ENCODE measurements at places on chromosomes 5 and 9.
A peak's percentile ranks its signal among the peaks of the same experiment; 100 is the strongest.

DNA sequence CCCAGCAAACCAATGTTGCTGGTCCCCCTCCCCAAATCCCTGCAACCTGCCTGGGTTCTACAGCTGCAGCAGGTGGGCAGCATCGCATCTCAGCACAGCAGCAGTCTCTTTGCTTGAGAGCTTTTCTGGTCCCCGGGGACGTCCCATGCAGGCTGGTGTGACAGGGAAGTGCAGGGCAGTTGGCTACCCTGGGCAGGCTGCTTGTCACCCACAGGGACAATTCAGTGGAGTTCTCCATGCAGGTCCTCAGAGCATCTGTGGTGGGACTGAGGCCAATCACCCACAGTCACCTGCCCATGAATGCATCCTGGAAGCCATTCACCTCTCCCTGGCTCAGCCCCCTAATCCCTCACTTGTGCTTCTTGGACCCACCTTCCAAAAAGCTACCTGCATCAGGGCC is 43.9 kb upstream of the SEMA4D start:
- no peak for DNase-seq

DNA sequence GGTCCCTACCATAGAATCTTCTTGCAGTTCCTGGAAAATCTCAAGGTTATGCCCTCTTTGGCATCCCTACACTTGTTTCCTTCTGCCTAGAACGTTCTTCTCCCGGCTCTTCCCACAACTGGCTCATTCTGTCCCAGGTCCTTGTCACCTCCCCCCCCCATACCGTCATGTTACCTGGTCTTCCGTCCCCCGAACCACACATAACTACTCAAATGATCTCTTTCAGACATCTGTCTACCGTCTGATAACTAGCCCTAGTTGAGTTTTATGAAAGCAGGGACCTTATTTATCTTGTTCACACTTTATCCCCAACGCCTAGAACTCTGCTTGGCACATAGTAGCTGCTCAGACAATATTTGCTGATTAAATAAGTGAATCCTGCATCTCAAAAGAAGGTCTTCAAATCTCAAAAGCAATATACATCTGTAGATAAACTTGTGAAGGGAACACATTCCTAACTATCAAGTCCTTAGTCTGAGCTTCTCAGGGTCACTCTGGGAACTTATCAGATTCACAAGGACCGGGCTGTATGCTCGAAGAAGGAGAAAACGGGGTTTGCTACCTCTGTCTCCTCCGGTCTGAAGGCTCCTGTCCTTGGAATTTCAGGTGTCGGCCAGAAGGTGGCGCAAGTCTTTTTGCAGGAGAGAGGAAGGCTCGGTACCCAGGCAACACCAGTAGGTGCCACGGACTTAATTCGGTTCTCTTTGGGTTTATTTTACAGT is 30.0 kb downstream of the LCP2 start:
- DNase-seq = peak; percentile 79

- no peak for DNase-seq
These were observed 8.1 kb upstream of the UBE2D2 start for GRCh38 chr5:139552893-139553575.

DNA sequence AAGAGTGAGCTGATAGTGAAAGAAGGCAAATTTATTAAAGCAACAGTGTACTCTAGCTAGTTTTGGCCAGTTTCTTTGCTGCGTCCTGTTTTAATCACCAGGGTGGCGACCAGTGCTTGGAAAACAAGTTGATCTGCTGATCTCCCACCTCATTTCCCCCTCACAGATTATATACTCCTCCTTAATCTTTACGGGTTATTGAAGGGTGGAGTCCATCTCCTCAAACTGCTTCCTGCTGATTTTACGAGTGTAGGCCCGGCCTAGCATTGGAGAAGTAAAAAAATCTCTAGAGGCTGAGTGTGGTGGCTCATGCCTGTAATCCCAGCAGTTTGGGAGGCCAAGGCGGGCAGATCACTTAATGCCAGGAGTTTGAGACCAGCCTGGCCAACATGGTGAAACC is 14.0 kb upstream of the CFAP95 start:
- DNase-seq = no peak

GRCh38 chr9:93588641-93589609 is 12.5 kb downstream of the PHF2 start:
- no peak for DNase-seq

DNA sequence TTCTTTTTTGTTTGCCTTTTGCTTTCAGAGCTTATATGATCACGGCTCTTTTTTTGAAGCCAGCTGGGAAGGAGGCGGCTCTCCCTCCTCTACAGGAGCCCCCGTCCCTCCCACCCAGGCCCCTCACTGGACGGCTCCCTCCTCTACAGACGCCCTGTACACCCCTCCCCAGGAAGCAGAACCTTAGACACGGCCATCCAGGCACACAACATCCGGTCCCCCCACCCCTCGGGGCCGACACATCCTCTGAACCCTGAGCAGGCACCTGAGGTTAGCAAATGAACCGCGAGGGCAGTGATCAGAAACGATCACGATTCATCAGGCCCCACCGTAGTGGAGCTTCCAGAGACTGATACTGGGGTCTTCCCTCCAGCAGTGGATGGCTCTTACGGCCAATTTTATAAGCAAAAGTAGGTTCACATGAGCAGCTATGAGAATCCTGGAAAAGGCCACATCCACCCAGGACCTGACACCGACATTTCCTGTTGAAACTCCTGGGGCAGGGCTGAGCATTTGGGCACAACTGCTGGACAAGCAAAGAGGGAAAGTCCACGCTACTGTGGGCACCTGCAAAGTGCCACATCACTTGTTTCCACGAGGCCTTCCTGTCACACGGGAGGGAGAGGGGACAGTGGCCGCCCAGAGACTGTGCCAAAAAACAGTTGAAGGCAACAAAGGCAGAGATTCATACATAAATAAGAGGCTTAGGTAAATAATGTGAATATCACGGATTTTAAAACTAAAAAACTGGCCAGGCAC is 78.9 kb downstream of the SEMA4D start:
- peak; percentile 75 for DNase-seq

GRCh38 chr9:133690081-133690561 is 48.0 kb downstream of the SARDH start:
- no peak for DNase-seq

GRCh38 chr9:125434986-125435775 is 173.6 kb downstream of the GAPVD1 start:
- DNase-seq = no peak

- no peak for DNase-seq
These were observed 39.0 kb downstream of the TMEM232 start for GRCh38 chr5:110687485-110687884.

DNA sequence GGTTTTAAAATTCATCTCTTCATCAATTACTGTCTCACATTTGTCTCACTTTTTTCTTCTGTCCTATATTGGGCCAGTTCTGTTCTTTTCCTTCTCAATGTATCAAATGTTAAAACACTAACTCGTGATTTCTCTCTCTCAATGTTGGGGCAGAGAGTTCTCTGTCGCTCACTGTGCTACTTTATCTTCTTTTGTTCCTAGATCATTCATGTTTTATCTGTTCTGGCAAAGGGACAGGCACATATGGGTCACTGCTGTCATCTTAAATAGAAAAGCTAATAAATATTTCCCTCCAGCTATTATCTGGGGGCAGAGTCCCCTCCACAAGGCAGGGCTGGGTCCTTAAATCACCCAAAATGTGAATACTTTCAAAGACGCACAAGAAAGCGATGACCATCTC is 214.0 kb downstream of the PTTG1 start:
- DNase-seq = no peak

- no peak for DNase-seq
These were observed 68.7 kb downstream of the CRB2 start for GRCh38 chr9:123424552-123425225.

GRCh38 chr5:138538943-138539627 is 4.0 kb downstream of the ETF1 start:
- DNase-seq = no peak

DNA sequence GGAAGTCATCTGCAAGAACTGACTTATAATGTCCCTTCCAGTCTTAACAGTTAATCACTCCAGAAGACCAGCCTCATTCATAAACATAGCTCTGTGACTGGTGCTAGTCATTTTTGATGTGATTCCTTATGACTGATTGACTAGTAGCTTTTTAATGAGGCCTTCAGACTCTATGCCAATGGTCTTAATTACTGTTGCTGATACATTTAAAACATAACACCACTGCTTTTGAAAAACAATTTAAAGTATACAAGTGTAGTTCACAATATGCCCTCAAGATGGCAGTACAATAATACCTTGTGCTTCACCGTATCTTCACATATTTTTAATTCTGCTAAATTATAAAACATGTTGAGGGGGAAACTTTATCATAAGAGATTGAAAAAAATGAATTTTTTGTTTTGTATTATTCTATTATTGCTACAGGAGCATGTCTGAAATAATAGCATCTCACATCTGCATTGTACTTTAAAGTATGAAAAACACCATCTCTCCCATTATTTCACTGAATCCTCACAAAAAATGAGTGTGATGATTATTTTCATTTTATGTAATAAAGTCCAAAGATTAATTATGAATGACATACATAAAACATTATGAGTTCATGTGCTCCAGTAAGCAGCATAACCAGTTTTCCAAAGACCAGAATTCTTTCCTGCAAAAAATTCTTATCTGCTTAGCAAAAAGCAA is 55.2 kb upstream of the SHISAL2B start:
- peak; percentile 37 for DNase-seq

- DNase-seq = no peak
These were observed 37.9 kb upstream of the IDNK start for GRCh38 chr9:83584995-83585394.

- no peak for DNase-seq
These were observed 13.1 kb upstream of the DCAF12 start for GRCh38 chr9:34139477-34140146.

GRCh38 chr5:171813813-171814490 is 28.3 kb downstream of the SMIM23 start:
- no peak for DNase-seq

DNA sequence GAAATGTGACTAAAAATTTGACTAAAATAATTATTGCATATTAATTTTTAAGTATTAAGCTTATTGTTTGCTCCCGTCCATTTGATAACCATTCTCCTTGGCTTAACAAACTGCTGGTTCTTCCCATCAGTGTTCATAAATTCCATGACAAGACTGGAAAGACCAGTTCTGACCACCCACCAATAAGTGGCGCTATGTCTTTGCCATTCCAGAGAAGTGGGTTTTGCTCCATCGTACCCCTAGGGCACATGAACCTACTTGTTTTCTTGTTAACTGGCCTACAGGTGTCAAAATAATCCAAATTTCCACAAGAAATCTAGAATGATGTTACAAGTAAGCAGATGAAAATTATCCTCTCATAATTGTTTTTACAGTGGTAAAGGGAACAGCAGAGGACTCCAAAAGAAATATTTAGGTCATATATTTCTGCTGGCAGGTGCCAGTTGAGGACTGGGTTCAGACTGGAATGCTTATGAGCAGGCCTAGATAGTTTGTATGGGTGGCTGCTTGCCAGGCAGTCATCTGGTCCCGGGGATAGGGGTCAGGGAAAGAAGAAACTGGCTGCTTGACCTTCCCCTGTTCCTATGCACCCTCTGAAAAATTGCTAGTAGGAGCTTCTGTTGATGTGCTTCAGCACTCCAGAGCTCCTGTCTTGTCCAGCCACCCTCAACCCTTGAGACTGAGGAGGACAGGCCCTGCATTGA is 283.1 kb upstream of the ADAMTSL1 start:
- DNase-seq = no peak

DNA sequence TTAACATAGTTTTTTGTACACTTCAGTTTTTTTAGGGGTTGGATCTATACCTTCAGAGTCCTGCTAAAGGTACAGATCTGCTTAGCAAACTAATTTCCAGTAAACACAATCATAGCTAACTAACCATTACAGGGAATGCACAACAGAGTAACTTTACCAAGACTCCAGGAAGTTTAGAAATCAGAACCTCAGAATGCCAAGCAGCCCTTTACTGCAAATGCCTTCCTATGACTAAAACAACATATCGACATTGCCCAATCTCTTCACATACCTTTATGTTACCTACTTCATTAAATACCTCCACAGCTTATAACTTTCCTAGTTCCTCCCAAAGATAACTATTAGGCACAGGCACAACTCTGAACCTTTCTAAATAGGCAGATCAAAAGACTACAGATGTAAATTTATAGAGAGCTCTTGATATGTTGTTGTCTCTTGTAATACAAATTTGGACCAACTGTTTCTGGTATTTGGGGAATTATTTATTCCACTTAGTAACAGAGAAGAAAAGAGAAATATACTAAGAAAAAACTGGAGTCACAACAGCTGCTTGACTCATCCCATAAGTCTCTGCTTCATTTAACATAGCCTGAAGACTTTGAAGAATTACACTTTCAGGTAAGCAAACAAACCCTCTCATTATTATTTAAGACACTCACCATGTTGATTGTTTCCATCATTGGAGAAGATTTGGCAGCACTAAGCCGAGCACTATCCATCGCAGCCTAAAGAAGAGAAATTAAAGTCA is 46.0 kb upstream of the OR2K2 start:
- no peak for DNase-seq
